DMS79 treated with DMSO at 0.1 percent for 48 hours (cell line): ENCODE measurements at places on chromosomes 6 and 20.

- DNase-seq = no peak
Measured at GRCh38 chr6:39074486-39074885, 25.9 kb downstream of the GLP1R start.

DNA sequence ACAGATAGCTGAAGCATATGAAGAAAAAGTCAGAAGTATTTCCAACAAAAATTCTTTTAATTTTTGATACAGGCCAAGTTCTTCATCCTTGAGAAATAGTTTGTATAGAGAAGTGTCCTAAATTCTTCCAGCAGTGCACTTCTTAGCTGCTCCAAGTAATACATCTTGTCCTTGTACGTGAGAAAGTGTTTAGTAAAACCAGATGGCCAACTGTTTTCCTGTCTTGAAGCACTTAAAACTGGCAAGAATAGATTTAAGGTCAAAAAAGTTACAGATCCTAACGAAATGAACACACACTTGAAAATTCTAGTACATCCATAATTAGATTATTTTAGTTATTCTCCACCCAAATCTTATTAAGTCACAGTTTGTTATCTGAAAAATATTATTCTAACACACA is 52.2 kb upstream of the HSF2 start:
- no peak for DNase-seq

DNA sequence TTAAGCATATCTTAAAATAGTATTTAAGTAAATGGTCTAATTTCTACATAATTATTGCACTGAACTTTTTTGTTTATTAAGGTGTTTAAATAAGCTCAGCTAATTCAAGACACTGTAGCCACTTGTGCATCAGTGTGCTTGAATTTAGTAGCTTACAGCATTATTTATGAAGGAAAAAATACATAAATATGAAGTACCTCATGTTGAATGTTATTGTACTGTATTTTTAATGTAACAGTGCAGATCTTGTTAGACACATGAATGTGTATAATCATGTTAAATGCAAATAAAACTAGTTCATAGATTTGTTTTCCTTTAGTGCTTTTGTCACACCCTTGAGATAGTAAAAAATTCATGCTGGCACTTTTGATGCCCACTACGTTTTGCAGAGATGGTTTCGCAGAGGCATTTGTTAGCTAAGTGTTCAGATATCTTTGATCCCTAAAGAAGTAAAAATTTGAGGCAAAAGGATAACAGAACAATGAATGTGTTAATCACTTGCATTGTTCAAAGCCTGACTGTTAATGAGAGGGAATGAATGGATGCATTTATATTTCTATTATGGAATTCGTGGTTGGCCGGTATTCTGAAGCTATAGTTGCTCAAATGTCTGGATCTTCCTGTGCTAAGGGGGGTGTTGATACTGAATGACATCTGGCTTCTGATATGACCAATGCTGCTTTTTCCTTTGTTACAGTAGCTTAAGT is 8.8 kb downstream of the BTBD3 start:
- no peak for DNase-seq

GRCh38 chr20:47818016-47818415 is 32.7 kb upstream of the SULF2 start:
- DNase-seq = no peak

DNA sequence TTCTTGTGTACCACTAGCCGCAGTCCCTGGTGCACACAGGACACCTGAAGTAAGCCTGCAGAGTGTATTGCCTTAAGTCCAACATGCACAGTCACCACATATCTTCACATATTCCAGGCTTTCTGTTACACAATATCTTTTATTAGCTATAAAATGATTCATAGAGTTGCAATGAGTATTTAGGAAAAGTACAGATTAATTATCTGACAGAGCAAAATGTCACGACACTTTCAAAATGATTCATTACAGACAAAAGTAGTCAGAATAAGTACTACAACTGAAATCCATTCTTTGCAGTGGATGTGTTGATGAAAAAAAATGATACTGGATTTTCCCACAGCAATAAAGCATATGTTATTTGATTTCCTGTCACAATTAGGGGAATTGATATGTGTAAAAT is 199.5 kb upstream of the ASCC3 start:
- DNase-seq = no peak

- no peak for DNase-seq
Measured at GRCh38 chr20:10596710-10597121, 77.1 kb downstream of the JAG1 start.

GRCh38 chr6:124671324-124671723 is 290.9 kb upstream of the RNF217 start:
- peak; percentile 61 for DNase-seq

- DNase-seq = no peak
Measured at GRCh38 chr6:39065561-39065960, 17.0 kb downstream of the GLP1R start.

DNA sequence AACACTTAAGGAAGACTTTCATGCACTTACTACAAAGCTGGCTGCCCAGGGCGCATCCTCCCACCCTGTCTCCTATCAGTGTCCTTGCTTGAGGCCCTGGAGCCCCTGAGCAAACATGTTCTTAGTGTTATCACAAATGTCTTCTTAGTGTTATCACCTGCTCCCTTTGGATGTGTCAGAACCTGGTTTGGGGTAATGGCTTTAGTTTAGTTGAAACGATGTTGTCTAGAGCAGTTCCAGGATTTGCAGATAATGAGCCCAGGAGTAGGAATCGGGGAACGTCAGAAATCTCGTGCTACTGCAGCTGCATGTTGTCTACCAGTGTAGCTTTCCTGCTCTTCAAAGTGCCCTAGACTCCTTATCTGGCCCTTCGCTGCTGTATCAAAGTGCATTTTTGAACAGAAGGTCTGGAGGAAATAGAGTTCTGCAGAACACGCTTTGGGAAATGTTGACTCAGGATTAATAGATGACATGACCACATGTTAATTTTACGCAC is 69.6 kb downstream of the PHACTR2 start:
- DNase-seq = no peak

DNA sequence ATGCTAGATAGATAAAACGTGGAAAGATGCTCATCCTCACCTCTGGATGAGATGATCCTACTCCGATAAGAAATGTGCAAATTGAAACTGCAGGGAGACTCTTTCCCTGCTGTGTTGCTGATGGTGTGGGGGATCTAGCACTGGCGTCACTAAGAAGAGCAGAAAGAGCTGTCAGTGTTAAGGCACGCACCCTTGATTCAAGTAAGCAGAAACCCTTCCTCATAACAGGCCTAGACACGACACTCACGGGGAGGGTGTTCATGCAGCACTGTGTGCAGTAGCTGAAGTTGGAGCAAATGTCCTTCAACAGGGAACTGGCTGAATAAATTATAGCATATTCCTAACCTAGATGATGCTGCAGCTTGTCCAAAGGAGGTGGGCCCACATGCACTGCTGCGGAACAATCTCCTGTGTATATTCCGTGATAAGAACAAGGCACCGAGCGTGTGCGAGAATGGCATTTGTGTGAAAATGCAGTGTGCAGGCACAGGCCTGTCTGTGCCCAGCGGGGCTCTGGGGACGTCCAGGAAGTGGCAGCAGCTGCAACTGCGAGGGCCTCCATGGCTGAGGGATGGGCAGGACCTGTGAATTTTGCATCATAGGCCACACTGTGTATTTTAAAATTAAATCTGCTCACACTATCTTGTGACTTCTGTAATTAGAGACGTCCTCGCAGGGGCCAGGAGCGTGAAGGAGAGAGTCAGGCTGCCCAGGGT is 64.0 kb downstream of the TCP11 start:
- DNase-seq = peak; percentile 45

DNA sequence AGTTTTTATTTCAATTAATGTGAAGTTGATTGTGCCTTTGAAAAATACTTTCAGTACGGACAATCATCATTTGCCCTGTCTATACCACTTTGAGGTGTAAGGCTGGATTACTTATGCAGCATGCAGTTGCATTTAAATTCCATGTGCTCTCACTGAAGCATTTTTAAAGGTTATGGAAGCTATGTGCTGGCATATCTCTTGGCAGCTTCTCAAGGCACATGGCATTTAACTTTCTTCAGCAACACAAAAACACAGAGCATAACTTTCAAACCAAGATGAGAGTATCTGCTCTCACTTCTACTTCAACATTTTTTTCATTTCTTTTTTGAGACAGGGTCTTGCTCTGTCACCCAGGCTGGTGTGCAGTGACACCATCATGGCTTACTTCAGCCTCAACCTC is 360.6 kb upstream of the RUNX2 start:
- DNase-seq = no peak

DNA sequence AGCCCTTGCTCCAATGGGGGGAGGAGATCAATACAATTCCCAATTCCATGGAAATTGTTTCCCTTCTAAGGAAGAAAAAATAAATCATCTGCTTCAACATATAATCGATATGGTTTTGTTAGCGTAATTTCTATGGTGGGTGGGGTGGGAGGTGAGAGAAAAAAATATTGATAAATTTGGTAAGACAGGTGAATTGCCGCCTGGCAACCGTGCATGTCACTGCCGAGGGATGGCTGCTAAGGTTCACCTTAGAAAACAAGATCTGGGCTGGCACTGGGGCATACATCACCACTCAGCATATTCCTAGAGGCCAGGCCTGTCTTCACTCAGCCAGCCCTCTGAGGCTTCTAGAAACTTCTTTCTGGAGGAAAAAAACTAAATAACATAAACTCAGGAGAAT is 104.1 kb downstream of the ZNF217 start:
- DNase-seq = no peak
